ENCODE measurements at places on chromosomes 3 and 15.

DNA sequence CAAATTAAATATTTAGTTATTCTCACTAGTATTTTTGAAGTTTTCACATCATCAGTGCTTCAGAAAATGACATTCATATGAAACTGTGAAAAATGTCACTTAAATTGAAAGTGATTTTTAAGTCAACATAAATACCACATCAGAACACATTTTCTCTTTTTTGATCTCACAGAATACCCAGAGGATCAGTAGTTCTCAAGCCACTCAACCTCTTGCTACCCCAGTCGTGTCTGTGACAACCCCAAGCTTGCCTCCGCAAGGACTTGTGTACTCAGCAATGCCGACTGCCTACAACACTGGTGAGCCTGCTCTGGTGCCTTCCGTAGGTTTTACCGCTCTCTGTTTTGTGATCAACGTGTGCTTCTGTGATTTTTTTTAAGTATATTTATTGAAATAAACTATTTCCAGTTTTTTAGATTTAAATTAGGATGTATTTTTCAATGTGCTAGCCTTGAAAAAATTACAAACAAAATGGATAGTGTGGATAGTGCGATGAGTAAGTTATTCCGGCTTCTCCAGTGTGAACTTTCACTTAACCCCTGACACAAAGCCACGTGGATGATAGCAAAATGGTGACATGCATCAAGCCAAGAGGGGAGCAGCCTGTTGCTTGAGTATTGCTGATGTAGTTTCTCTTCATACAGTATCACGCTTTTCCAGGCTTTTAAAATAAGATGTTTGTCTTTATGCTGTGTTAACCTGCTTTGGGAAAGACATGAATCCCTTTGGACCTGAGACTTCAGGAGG is 26.5 kb downstream of the LYSMD4 start:
- DNase-seq: no peak

- no peak for DNase-seq
These were observed 41.3 kb downstream of the CDAN1 start for GRCh38 chr15:42695527-42696071.

- no peak for DNase-seq
These were observed 911 bp upstream of the AZI2 start for GRCh38 chr3:28349469-28350000.

DNA sequence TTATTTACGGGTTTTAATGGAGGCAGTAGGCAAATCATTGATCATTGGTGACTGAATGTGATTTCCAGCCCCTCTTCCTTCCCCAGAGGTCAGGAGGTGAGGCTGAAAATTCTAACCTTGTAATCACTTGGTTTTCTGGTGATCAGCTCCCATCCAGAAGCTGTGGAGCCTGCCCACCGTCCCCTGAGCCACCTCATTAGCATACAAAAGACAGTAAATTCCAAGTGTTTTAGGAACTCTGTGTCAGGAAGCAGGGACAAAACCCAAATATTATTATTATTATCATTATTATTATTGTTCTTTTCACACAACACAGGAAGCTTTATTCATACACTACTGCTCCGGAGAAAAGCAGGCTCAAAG is 18.2 kb downstream of the FOXB1 start:
- DNase-seq: no peak

GRCh38 chr3:39343076-39343717 is 13.7 kb downstream of the CCR8 start:
- DNase-seq: no peak

Measured in MV-4-11 (cell line).